Astrocyte of the cerebellum (primary cell): ENCODE measurements at places on chromosomes 6 and 20.

- DNase-seq = peak; percentile 76
These were observed 98.5 kb downstream of the INSM1 start for GRCh38 chr20:20466341-20466879.

- DNase-seq = peak; percentile 12
These were observed 81.7 kb downstream of the COL9A1 start for GRCh38 chr6:70221025-70221714.

- DNase-seq = peak; percentile 98
These were observed 68.2 kb upstream of the SUPT3H start for GRCh38 chr6:45445749-45446549.

DNA sequence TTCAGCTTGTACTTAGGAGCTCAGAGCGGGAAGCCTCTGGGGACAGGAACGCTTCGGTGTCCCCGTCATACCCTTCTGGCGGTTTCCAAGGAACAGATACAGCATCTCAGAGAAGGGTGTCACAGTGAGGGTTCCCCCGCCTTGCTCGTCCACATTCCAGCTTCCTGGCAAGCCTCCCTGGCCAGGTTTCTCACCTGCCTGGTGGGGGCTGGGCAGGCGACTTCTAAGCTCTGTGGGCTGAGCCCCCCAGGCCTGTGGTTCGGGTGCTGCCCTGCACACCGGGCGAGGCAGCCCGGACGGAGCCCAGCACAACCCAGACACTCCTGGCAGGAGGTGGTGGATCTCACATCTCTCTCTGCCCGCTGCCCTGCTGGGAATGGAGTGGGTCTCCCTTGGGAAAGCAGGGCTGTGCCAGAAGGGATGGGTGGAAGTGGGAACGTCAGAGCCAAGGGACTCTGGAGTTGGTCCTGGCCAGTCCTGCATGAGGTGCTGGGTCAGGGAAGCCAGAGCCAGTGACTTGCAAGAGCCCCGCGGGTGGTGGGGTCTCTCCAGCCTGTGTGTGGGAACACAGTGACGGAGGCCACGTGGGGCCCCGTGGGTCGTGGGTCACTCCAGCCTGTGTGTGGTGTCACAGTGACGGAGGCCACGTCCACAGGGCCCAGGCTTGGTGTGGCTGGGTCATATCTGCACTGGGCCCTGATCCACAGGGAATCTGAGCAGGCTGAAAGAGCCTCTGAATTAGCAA is 47.7 kb upstream of the SMOC2 start:
- DNase-seq = no peak

- DNase-seq = peak; percentile 6
These were observed 58.7 kb upstream of the SLC2A12 start for GRCh38 chr6:134111062-134111677.

DNA sequence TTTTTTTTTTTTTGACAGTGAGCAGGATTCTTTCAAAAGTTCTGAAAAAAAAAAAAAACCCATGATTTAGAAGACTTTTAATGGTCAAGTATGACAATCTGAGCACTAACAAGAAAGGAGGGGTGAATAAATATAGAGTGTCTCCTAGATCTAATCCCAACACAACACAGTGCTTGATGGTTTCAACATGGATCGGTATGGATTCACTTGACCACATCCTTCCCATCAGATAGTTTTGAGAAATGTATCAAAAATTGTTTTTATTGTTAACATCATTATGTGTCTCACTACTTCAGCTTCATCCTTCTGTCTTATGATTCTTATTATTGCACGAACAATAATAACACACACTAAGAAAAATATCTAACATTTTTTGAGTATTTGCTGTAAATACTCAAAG is 21.0 kb downstream of the KIF13A start:
- no peak for DNase-seq

- no peak for DNase-seq
These were observed 2.1 kb downstream of the KIAA0319 start for GRCh38 chr6:24643920-24644319.

DNA sequence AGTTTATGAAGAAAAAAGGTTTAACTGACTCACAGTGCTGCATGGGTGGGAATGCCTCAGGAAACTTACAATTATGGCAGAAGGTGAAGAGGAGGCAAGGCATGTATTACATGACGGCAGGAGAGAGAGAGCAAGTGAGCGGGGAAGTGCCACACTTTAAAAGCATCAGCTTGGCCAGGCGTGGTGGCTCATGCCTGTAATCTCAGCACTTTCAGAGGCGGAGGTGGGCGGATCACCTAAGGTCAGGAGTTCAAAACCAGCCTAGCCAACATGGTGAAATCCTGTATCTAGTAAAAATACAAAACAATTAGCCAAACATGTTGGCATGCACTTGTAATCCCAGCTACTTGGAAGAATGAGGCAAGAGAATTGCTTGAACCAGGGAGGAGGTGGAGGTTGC is 213.3 kb upstream of the THEMIS start:
- no peak for DNase-seq

DNA sequence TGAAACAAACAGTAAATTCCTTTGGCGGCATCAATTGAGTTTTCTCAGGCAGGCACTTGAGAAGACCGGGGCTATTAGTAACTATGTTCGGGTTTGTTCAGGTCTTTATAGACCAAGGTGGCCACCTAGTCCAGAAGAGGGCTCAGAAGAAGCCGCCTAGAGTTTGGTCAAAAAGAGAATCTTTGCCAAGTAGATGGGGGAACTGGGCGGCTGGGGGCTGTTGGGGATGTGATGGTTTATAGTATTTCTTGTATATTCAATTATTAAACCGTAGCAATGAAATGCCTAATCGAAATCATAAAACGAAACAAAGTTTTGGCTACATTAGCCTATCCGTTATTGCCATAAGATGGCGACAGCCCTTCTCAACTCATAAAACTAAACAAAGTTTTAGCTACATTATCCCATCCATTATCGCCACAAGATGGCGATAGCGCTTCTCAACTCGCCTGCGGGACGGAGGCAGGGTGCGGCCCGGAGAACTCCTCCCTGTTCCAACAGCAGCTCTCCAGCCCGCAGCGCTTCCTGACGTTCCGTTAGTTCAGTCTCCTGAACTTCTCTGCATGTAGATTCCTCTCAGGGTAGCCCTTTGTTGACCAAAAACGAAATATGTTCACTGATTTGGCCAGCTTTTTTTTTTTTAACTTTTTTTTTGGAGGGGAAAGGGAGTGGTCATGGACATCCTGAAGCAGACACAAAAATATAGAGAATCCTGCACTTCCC is 120.5 kb upstream of the PRSS16 start:
- peak; percentile 87 for DNase-seq

DNA sequence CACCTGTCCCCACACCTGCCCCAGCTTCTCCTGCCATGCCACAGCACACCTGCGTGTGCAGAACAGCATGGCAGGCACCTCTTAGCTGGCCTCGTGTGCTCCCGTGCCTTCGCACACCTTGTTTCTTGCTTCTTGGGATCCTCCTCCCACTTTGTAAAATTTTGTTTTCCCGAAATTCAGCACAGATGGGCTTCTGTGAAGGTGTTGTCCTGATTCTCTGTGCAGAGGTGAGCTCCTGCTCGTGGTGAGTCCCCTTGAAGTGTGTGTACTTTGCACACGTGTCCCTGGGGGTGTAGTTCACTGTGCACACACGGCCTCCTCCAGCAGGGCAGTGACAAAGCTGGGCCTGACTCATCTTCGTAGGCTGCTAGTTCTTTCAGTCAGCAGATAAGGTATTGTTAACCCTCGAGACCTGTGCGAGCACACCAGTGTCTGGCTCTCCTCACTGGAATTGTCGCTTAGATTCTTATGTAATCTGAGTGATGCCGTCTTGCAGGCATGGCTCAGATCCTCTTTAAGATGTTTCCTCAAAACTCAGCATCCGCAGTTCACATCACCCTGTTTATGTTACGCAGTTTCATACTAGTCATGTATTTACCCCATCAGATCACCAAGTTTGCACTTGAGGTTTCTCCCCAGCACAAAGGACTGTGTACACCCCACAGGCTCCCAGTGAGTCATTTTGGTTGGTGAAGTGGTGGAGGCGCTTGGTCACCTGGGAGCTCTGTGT is 77.7 kb downstream of the CDYL start:
- DNase-seq = no peak

DNA sequence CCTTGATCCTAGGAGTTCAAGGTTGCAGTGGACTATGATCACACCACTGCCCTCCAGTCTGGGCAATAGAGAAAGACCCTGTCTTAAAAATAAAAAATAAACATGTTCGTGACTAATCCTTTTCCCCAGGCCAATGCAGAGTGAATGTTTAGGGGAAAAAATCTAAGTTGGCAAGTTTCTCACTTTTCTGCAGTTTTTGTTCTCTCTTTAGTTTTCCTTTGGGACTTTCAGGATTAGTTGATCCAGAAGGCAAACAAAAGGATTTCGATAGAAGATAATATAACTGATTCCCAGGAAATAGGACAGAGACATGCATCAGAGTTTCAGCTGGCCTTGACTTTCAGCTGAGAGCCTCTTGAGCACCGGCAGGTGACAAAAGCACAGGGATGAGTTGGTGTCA is 53.3 kb downstream of the SOD2 start:
- DNase-seq = no peak

GRCh38 chr6:53581856-53582255 is 37.0 kb upstream of the GCLC start:
- no peak for DNase-seq

GRCh38 chr20:56664796-56665195 is 35.7 kb downstream of the TFAP2C start:
- DNase-seq = no peak

DNA sequence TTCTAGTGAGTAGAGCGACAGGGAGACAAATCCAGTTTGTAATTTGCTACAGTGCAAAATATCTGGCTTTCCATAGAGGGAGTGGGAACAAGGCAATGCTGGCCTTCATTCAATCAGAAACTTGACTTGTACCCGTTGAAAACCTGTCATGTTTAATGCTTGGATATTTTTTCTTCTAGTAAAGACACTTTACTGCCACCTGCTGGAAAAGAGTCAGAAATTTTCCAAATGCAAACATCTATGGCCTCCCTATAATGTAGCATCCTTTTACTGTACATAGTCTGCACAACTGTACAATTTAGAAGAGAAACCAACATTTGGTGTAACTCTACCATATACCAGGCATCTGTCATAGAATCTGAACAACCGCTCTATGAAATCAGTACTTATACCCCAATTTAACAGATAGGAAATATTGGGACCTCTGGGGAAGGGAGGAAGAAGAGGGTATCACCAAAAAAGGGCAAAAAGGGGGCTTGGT is 16.7 kb upstream of the TBC1D20 start:
- DNase-seq = peak; percentile 61

- no peak for DNase-seq
These were observed 28.1 kb upstream of the AKIRIN2 start for GRCh38 chr6:87729965-87730719.

- DNase-seq = no peak
These were observed 296.8 kb upstream of the RSPO3 start for GRCh38 chr6:126821706-126822105.

DNA sequence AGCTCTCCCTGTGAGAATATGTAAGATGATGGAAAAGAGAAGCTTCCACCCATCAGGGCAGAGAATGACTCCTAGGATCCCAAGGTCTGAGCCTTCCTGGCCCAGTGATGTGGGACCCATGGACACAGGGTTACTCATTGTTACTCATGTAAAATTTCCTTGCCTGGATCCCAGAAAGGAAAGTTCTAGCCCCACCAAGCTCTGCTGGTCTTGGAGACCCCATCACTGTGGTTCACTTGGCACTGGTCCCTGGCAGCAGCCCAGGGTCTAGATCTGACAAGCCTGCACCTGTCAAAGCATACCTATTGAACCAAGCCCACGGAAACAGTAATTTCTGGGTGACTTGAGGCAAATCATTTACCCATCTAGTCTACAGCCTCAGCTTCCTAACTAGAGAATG is 22.1 kb downstream of the MDGA1 start:
- no peak for DNase-seq

DNA sequence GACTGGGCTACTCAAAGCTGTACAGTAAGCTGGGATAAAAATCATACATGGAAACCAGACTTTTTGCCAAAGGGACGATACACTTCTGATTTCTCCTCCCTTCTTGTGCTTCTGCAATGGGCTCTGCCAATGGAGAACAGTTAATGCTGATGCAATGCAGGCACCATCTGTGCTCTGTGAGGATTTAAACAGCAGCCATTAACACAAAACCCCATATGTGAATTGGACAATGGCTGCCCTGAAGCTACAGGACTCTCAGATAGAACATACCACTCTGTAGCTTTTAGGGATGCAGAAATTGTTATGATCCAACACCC is 71.9 kb downstream of the GJA10 start:
- DNase-seq = no peak

DNA sequence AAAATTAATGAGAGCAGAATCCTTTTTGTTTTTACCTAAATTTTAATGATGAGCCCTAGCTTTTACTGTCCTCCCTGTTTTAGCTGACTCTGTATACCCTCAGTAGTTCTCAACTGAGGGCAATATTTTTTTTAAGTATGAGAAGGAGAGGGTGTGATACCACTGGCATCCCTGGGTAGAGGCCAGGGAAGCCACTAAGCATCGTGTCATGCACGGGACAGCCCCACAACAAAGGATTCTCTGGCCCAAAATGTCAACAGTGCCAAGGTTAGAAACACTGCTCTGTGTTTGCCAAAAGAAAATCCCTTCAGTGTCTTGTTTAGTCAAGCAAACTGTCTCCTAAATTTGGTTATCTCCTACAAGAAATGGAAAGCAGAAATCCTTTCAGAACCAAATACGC is 210.4 kb downstream of the KCNQ5 start:
- DNase-seq = no peak

DNA sequence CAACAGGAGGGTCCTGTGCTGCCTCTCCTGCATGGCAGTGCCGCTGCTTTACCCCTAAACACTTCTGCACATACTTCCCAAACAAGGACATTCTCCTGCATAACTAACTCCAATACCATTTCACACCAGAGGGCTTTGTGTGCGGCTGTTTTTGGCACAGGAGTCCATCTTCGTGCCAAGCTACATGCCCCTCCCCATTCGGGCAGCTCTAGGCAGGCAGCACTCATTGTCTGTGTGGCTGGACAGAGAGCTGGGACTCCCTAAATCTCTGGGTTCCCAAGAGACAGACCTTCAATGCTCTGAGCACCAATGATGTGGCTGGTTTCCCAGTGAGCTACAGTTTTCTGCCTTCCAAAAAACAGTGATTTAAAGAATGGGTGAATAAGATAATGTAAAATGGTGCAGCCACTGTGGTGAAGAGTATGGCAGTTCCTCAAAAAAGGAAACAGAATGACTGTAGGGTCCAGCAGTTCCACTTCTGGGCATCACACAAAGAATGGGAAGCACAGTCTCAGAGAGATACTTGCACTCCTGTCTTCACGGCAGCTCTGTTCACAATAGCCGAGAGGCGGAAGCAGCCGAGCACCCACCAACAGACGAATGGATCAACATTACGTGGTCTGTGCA is 80.3 kb upstream of the DUSP22 start:
- no peak for DNase-seq

GRCh38 chr6:169966312-169967181 is 215.1 kb downstream of the ERMARD start:
- DNase-seq = no peak
